ENCODE measurements at places on chromosomes 1 and 21.

DNA sequence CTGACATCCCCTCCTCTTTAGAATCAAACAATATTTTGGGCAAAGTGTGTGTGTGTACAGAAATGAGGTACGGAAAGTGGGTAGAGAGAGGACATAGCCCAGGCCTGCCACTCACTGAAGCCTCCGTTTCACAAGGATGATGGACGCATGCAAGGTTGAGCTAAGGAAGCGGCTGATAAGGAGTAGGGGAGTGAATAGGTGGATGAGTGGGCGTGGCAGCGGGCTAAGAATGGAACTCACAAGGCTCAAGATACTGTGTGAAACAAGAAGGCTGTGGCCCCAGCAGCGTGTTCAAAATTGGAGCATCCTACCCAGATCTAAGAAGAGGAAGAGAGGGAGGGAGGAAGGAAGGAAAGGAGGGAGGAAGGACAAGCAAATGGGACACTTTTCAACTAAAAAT, 37.5 kb downstream of the VWA5B1 start:
- no peak for DNase-seq

DNA sequence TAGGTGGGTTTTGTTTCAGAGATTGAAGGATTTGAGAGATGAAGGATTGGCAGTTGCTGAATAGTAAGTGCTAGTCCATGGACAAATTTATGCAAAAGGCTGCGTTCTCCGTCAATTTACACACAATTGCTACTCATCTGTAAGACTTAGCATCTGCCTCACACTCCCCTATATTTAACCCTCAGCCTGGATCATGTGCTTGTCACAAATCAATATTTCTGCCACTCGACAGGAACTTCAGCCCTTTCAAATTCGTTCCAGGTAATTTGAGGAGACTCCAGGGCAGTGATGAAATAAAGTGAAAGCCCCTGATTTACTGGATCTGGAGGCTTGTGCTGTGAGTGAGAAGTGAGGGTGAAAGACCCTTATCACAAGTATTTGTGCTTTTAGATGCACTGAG, 105.6 kb upstream of the UBE2U start:
- DNase-seq, result no peak

GRCh38 chr1:18618546-18619466, 11.8 kb upstream of the PAX7 start:
- no peak for DNase-seq

GRCh38 chr1:230127105-230128054, 60.3 kb downstream of the GALNT2 start:
- no peak for DNase-seq

DNA sequence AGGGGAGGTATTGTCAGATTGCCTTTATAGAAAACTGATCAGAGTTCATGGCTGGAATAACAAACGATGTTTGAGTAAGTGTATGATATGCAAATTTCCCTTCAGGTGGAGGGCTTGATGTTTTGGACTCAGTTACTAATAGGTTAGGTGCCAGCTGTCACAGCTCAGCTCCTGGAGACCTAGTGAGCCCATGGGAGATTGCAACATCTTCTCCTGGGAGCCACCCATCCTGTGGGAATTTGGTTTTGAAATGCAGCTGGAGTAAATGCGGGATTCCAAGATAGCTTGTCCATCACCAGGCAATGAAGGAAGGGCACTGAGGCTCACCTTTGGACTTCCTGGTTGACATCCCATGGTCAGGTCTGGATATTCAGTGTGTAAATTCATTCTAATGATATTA, 211.4 kb upstream of the NRIP1 start:
- no peak for DNase-seq

GRCh38 chr21:14773777-14774345, 227.7 kb upstream of the SAMSN1 start:
- DNase-seq, result no peak

GRCh38 chr1:62962014-62962812, 178.3 kb downstream of the ATG4C start:
- DNase-seq, result no peak

DNA sequence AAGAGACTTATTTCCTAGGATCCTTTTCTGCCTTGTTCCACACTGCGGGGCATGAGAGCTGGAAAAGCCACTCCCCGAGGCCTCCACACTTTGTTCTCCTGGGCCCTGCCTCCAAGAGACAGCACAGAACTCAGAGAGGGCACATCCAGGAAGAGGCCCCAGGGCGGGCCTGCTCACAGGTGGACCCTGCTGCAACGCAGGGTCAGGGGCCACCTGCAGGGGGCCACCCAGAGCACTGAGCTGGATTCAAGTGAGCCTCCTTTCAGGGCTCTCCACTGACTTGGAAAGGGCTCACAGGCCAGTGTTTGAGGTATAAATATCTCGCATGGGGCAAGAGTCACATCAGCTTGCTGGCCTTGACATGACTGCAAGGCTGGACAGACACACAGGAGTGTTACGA, 4.8 kb downstream of the RGS16 start:
- no peak for DNase-seq
